Type B pancreatic cell (in vitro differentiated cells): ENCODE measurements at places on chromosomes 4 and X.

DNA sequence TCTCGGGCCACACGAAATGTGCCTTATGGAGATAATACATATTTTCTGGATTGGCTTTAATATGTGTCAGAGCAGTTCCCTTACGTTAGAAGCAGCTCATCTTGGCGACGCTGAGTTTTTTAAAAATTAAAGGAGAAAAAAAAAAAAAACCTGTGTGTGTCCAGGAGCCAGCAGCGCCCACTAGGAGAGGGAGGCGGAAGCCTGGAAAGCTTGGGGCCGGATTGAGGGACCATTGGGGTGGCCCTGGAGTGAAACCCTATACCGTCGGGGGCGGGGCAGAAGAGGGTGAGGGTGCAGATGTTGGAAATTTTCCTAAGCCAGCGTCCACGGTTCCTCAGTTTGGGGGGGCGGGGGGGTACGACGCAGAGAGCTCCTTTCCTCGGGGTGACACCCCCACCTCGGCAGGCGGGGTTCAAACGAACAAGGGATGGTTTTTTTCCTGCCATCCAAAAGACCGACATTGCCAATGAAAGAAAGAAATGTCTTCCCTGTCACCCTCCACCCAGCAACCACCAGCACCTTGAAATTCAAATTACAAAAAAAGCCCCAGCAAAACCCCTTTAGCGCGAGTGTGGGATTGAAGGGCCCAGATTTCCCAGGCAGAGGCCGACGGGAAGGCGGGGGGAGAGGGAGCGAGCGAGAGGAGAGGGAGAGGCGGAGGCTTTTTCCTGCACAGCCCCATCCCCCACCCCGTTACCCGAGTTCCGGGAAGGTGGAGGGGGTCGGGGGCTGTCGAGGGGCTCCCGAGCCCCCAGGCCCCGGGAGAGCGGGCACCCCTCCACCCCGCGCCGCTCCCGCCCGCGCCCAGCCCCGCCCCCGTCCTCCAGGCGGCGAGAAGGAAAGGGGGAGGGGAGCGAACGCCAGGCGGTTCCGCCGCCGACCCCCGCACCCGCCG is 859 bp downstream of the SMARCA1 start:
- peak; percentile 79 for DNase-seq

DNA sequence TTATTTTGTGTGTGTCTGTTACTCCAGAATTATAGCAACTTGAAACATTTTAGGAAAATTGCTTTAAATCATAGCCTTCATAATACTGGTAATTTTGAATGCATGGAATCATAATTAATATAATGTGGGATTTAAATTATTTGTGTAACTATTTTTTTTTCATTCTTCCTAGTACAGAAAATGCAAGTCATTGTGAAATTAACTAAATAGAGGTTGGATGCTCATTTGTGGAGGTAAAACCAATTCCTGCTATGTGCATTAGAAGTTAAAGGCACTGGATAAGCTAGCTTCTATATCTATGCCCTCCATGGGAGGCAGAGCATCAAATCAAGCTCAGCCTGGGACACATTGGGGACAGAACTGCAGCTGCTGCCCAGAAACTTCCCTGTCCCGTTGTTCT is 1048.5 kb upstream of the PABPC4L start:
- no peak for DNase-seq

- DNase-seq, result no peak
Observed at GRCh38 chrX:24862343-24862742, 153.4 kb downstream of the ARX start.

GRCh38 chr4:8691151-8691775 is 98.7 kb downstream of the CPZ start:
- DNase-seq, result peak; percentile 45

DNA sequence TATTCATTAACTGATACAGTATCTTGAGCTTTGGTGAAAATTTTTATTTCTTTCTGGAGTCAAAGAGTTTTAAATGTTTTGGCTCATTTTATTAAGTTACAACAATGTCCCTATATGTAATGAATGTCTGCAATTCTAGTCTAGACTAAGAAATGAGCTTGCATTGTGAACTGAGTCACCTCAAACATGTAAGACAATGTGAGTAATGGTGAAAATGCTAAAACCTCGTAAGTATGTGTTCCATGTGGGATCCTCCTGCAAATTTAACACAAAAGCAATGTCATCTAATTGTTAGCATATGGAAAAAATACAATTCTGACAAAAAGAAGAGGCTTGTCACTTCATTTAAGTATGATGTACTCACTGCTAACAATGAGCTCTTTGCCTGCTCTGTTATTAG is 480.5 kb upstream of the FSTL5 start:
- DNase-seq, result no peak
